ENCODE measurements at places on chromosomes 7 and 10.

DNA sequence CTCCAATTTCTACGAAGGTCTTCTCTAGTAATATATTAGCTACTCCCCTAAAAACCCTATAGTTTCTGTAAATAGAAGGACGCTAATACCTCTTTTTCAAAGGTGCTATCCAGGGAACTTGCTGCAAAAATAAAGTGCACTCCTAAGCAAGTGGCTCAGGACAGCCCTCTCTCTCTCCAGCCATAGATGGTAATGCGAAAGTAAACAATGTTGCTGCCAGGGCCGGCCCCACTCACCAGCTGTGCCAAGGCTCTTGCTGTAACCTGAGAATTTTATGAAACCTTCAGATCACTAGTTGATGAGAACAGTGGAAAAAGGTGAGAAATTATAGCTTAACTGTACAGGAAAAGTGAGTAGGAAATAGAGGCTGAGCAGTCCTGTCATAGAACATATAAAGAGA lies 10.9 kb upstream of the TAS2R39 start:
- no peak for DNase-seq

GRCh38 chr10:93826355-93826754 lies 67.4 kb upstream of the SLC35G1 start:
- no peak for DNase-seq

- no peak for DNase-seq
These were observed 22.5 kb upstream of the TIAL1 start for GRCh38 chr10:119619215-119619614.

DNA sequence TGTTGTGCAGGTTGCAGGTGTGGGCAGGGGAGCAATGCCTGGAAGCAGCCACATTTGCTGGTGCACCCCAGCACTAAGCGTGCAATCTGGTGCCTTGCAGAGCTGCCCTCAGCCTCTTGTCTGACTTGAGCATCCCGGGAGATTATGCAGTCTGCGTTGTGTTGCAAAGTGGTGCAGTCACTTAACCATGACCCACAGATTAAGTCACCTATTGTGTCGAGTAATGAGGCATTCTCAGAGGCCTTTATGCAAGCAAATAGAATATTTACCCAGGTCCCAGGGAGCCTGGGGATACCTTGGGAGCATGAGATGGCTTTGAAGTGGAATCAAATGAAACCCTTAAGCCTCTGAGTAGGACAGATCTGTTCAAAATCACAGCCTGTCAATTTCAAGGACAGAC lies 529.0 kb downstream of the TYW1 start:
- DNase-seq = no peak

DNA sequence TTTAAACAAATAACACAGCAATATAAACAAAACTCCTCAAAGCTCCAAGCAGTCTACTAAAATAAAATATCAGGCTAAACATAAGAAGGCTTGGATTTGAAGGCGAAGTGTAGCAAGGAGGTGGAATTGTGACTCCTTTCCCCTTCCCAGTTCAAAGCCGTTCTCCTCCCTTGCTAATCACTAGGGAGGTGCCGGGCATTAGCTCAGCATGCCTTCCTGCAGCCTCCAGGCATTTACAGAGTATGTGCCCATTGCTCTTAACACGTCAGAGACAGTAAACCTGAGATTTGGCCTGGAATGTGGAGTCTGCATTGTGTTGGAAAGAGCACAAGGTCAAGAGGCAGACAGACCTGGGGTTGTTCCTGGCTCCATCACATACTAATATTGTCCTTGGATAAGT lies 15.6 kb downstream of the CNNM1 start:
- no peak for DNase-seq

Measured in GM12891 (cell line).